Lung (tissue), 17 donors: ENCODE measurements at places on chromosomes 7 and 10.

DNA sequence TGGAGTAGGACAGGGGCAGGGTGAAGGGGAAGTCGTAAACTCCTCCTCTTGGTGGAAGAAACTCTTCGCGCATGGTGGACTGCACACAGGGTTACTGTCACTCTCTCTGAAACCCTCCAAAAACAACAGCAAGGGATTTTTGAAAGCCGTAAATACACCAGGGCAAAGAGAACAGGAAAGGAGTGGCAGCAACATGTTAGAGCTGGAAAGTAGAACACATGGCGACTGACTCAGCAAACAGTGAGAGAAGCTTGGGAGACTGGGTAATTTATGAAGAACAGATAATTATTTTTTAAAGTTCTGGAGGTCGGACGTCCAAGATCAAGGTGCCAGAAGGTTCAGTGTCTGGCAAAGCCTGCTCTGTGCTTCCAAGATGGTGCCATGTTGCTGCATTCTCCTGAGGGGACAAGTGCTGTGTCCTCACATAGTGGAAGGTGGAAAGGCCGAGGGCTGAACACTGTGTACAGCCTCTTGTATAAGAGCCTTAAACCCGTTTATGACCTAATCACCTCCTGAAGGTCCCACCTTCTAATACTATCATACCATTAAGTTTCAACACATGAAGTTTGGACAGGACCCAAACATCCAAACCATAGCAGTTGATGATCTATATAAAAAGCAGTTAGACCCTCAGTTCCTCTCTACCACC, 22.5 kb upstream of the C10orf53 start:
- DNase-seq: no peak

- peak; percentile 62 for DNase-seq
Measured at GRCh38 chr10:84308481-84309304, 19.7 kb upstream of the CCSER2 start.

DNA sequence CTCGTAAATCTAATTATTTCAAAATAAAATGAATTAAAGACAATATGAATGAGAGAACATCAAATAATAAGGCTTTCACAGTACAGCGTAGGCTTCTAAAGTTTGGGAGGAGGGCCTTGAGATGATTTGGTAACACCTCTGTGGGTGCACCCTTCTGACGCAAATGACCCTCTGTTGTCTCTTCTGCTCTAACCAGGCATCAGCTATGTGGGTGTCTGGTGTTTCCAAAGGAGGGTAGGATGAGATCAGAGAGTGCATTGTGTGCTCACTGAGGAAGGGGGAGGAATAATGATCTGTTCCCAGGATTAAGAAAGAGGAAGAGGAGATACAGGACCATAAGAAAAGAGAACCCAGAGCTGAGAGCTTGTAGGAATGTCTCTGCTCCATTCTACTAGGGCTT, 420.4 kb downstream of the SDK1 start:
- DNase-seq: no peak

DNA sequence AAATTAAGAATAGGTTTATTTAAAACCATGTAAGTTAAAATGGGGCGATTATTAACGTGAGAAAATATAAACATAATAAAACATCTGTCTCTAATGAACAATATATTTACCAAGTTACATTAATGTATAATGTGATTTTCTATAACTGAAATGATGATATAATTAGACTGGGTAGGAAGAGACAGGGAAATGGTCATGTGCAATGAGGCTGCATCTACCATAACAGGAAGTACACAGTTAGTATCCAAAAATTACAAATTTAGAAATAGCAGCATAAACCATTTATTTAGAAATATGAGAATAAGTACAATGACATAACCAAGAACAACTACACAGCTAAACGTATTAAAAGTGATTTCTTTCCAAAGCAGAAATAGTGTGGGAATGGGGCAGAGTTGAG, 25.8 kb upstream of the BET1 start:
- no peak for DNase-seq

DNA sequence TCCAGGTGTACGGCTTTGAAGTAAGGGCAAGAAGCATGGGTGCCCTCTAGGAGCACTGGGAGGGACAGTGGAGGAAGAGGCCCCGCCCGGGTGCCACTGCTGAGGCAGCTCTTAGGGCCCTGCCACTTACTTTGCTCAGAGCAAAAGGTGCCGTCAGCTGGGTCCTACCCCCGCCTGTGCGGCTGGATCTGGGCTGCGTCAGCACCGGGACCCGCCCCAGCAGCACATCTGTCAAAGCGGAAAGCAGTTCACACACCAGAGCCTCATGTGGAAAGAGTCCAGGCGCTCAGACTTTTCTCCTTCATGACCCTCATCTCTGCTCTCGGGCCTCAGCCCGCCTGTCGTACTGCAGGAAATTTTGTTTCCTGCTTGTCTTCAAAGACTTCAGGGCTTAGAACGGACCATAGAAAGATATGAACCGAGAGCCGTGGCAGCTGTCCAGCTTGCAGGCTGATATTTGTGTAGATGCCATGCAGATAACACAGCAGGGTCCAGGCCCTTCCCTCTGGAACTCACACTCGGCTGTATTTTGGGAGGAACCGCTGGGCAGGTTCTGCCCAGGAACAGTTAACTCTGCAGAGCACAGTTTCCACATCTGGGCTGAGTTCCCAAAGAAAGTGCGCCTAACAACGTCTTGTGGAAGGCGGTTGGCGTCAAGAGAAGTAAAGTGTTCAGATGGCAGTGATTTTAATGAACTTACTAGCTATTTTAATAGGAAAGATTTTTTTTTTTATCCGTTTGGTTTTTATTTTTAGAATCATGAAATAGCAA, 44.3 kb upstream of the PRKAR1B start:
- peak; percentile 78 for DNase-seq

DNA sequence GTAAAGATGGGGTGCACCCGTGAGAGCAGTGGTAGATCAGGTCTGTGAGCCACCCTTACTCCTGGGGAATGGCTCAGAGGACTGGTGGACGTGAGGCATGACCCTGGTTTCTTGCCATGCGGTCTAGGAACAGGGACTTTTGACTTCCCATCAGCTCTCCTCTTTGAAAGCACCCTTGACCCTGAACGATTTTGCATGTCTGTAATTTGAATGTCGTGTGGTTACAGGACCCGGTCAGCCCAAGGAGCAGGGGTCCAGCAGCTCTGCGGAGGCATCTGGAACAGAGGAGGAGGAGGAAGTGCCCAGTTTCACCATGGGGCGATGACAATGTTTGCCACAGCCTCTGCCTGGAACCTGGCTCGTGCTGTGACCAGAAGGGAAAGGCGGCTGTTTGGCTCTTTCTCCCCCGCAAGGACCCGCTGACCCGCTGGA, 8.6 kb upstream of the ORAI2 start:
- no peak for DNase-seq

DNA sequence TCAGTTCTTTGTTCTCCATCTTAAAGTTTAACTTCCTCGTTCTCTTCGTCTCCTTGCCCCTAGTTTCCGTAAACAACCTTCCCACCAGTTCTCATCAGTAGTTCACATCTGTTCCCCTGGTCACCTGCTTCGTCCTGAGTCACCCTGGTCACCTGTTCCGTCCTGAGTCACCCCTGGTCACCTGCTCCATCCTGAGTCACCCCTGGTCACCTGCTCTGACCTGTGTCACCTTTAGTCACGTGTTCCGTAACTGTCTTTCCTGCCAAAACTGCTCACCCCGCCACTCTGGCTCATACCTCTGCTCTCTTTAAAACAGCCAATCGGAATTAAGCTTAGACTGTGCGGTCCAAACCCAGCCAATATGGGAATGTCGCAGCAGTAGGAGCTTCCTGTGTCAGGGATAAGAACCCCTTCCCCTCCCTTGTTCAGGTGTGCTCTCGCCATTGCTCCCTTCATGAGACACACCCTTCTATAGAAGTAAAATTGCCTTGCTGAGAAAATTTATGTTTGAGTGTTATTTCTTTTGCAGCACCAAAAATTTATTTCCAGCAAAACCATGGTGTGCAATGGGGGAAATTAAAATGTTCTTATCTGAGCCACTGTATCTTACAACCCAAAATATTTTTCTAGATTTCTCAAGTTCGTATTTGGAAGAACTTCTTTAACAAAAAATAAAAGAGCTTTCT, 112.2 kb downstream of the VIM start:
- no peak for DNase-seq

DNA sequence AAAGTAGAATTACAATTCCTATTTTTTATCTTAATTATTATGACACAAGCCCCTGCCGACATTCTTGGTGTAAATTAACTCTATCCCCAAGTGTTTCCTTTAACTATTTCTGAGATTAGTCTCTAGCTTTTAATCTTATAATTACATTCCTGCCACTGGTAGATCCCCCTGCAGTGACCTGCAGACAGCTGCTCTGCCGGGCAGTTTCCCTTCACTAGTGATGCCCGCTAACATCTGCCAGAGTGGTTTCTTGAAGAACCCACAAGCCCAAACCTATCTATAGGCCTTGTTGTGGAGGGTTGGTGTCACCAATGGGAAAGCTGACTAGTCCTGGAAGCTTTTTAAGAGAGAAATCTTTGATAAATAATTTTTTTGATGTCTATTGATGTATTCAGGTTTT, 50.0 kb downstream of the ADAM22 start:
- no peak for DNase-seq

DNA sequence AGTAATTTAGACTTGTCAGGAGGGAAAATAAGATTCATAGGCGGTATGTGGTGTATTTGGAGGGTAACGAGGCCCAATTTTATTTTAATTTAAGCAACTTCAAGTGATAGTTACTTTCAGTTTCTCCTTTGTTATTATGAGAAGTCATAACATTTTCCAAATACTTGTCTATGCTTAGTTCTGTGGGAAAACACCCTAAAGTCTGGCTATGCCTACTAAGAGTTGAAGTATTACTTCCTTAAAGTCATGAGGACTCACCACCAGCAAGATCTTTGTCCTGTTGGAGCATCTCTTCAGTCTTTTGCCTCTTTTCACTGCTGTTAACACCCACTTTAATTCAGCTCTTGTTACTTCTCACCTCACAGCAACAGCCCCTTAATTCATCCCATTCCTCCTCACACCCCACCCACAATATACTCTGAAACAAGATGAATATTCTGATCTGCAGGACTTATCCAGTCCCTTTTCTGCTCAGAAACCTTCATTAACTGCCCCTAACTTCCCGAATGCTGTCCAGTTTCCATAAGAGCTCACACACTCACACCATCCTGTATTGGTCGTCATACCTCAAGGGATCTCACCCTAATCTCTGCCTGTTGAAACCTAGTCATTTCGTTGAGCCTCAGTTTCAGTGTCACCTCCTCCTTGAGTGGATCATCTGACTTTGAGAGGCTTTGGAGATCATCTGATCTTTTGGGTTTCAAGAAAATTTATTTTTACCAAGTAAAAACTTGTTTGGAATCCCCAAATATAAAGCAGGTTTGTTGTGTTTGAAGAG, 61.3 kb downstream of the DNAH11 start:
- DNase-seq: no peak

GRCh38 chr10:117656385-117657367, 114.1 kb downstream of the EMX2 start:
- no peak for DNase-seq
